Uterine smooth muscle cell (primary cell): ENCODE measurements at places on chromosomes 6 and 20. TPM values are rescaled to one million over a fixed set of nuclear protein-coding genes. Genes with fewer than 3 reads are reported as not detected.

The SEMG1 gene
- not detected in 2 replicates for total RNA-seq

The SLC17A2 gene
- total RNA-seq = not detected in 2 replicates

The ROMO1 gene
- 162 and 235 TPM in 2 replicates for total RNA-seq

The SOBP gene
- 10.2 and 15.4 TPM in 2 replicates for total RNA-seq

The SNAI1 gene
- 0.11 and 0.12 TPM in 2 replicates for total RNA-seq

The MCCD1 gene
- not detected in 2 replicates for total RNA-seq

The GSTA2 gene
- not detected in 2 replicates for total RNA-seq

The BEND6 gene
- total RNA-seq = 15.5 and 19.1 TPM in 2 replicates

The SAMD3 gene
- total RNA-seq = 12.4 and 14.4 TPM in 2 replicates

The MYCT1 gene
- total RNA-seq = under 0.01 and 0.11 TPM in 2 replicates

The CD24 gene
- total RNA-seq = 0.66 and 1.2 TPM in 2 replicates

The CABLES2 gene
- total RNA-seq = 1.5 and 2.8 TPM in 2 replicates

The GRM1 gene
- total RNA-seq = not detected in 2 replicates

The TSPO2 gene
- total RNA-seq = not detected in 2 replicates

The SNX3 gene
- 237 and 252 TPM in 2 replicates for total RNA-seq

The PBOV1 gene
- not detected in 2 replicates for total RNA-seq

The LY6G6D gene
- total RNA-seq = not detected in 2 replicates

The MARCKS gene
- total RNA-seq = 130 and 144 TPM in 2 replicates

The CDH22 gene
- total RNA-seq = under 0.01 TPM in 1 of 2 replicates, not detected in the other

The IMPG1 gene
- 0.37 TPM in 1 of 2 replicates, not detected in the other for total RNA-seq

The GNMT gene
- 0.25 TPM in 1 of 2 replicates, not detected in the other for total RNA-seq

The NHLRC1 gene
- total RNA-seq = 2.7 and 3.3 TPM in 2 replicates

The SRSF12 gene
- 0.11 and 0.12 TPM in 2 replicates for total RNA-seq

The TRERF1 gene
- 4.1 and 7.2 TPM in 2 replicates for total RNA-seq

The CNR1 gene
- total RNA-seq = under 0.01 TPM in 1 of 2 replicates, not detected in the other

The TULP1 gene
- under 0.01 TPM in 1 of 2 replicates, not detected in the other for total RNA-seq

The SLC32A1 gene
- total RNA-seq = not detected in 2 replicates

The FAM83C gene
- total RNA-seq = not detected in 2 replicates

The TRDN gene
- not detected in 2 replicates for total RNA-seq

The COL9A3 gene
- 0.11 and 1.1 TPM in 2 replicates for total RNA-seq

The INSM1 gene
- total RNA-seq = not detected in 2 replicates

The OVOL2 gene
- total RNA-seq = not detected in 2 replicates

The CDH4 gene
- 5.1 and 8.5 TPM in 2 replicates for total RNA-seq

The FNDC11 gene
- total RNA-seq = 0.66 and 2.4 TPM in 2 replicates

The EMILIN3 gene
- under 0.01 TPM in 1 of 2 replicates, not detected in the other for total RNA-seq

The RIPK1 gene
- total RNA-seq = 23.2 and 27.3 TPM in 2 replicates

The FKBP1C gene
- total RNA-seq = 0.12 and 0.22 TPM in 2 replicates

The NKAIN2 gene
- total RNA-seq = not detected in 2 replicates

The BMP5 gene
- not detected in 2 replicates for total RNA-seq

The HEY2 gene
- total RNA-seq = not detected in 2 replicates

The PSORS1C2 gene
- total RNA-seq = not detected in 2 replicates

The AIG1 gene
- total RNA-seq = 15.2 and 27.9 TPM in 2 replicates

The HLA-DQA2 gene
- total RNA-seq = not detected in 2 replicates

The DLK2 gene
- total RNA-seq = 0.66 and 1.1 TPM in 2 replicates

The KIF25 gene
- total RNA-seq = not detected in 2 replicates

The PHACTR3 gene
- 0.12 TPM in 1 of 2 replicates, not detected in the other for total RNA-seq

The COL21A1 gene
- total RNA-seq = 6.2 and 6.9 TPM in 2 replicates

The PAX1 gene
- not detected in 2 replicates for total RNA-seq

The POU5F1 gene
- total RNA-seq = not detected in 2 replicates

The CBLN4 gene
- not detected in 2 replicates for total RNA-seq

The FUT9 gene
- under 0.01 TPM in 1 of 2 replicates, not detected in the other for total RNA-seq

The AKAP12 gene
- total RNA-seq = 114 and 117 TPM in 2 replicates
